Tibial nerve (tissue), 4 donors: ENCODE measurements at places on chromosomes 3 and 15. TPM values are rescaled to one million over a fixed set of nuclear protein-coding genes. Genes with fewer than 3 reads are reported as not detected.

XRN1 gene
- 23.4 TPM for total RNA-seq

GOLGA8T gene
- total RNA-seq, result not detected

KLHL6 gene
- 2.8 TPM for total RNA-seq

ARGFX gene
- not detected for total RNA-seq

NPAP1 gene
- total RNA-seq, result not detected

DOCK3 gene
- total RNA-seq, result 4.0 TPM

AGBL1 gene
- total RNA-seq, result not detected

APOD gene
- total RNA-seq, result 7,779 TPM

C3orf49 gene
- total RNA-seq, result not detected

SACM1L gene
- 43.5 TPM for total RNA-seq

GP5 gene
- total RNA-seq, result not detected

ADAMTS17 gene
- total RNA-seq, result 0.66 TPM

CPA3 gene
- 3.1 TPM for total RNA-seq

CLRN1 gene
- total RNA-seq, result not detected

TMEM207 gene
- total RNA-seq, result not detected

PPP1R14D gene
- total RNA-seq, result not detected

CFAP100 gene
- not detected for total RNA-seq

SLC6A1 gene
- 3.9 TPM for total RNA-seq

BRPF1 gene
- 21.0 TPM for total RNA-seq

CPOX gene
- total RNA-seq, result 19.0 TPM

GRIP2 gene
- total RNA-seq, result 0.21 TPM

SLC28A2 gene
- not detected for total RNA-seq

PP2D1 gene
- total RNA-seq, result not detected

CRYBG3 gene
- total RNA-seq, result 48.1 TPM

KNG1 gene
- not detected for total RNA-seq

RASL12 gene
- 41.4 TPM for total RNA-seq

REC114 gene
- total RNA-seq, result not detected

TNIK gene
- 11.1 TPM for total RNA-seq

TATDN2 gene
- total RNA-seq, result 28.5 TPM

GPR176 gene
- 4.6 TPM for total RNA-seq

TTC23 gene
- total RNA-seq, result 59.2 TPM

ZNF774 gene
- total RNA-seq, result 1.5 TPM

LMAN1L gene
- not detected for total RNA-seq

ALDH1A2 gene
- 11.6 TPM for total RNA-seq

RLBP1 gene
- total RNA-seq, result not detected

GOLGA8M gene
- total RNA-seq, result 5.0 TPM

BRK1 gene
- 97.5 TPM for total RNA-seq

CELSR3 gene
- total RNA-seq, result 1.5 TPM

SKOR1 gene
- total RNA-seq, result 0.42 TPM

FRMD4B gene
- 57.8 TPM for total RNA-seq

TNK2 gene
- 27.5 TPM for total RNA-seq

PPP4R2 gene
- 72.9 TPM for total RNA-seq

MUSTN1 gene
- total RNA-seq, result 38.5 TPM

EFCAB12 gene
- total RNA-seq, result 0.30 TPM

ZNF660 gene
- 3.3 TPM for total RNA-seq

TTLL13 gene
- not detected for total RNA-seq

ADCY5 gene
- total RNA-seq, result 20.7 TPM

ESYT3 gene
- 9.4 TPM for total RNA-seq

MITF gene
- 26.9 TPM for total RNA-seq

STRC gene
- 0.30 TPM for total RNA-seq

TP63 gene
- total RNA-seq, result 1.7 TPM

TAGLN3 gene
- not detected for total RNA-seq

LCTL gene
- total RNA-seq, result 8.2 TPM

ULK4 gene
- total RNA-seq, result 23.4 TPM
